ENCODE measurements at places on chromosomes 5 and 9.

- no peak for DNase-seq
Observed at GRCh38 chr9:91374939-91375338, 13.2 kb upstream of the AUH start.

- no peak for DNase-seq
Observed at GRCh38 chr5:56677690-56678305, 137.6 kb upstream of the MAP3K1 start.

DNA sequence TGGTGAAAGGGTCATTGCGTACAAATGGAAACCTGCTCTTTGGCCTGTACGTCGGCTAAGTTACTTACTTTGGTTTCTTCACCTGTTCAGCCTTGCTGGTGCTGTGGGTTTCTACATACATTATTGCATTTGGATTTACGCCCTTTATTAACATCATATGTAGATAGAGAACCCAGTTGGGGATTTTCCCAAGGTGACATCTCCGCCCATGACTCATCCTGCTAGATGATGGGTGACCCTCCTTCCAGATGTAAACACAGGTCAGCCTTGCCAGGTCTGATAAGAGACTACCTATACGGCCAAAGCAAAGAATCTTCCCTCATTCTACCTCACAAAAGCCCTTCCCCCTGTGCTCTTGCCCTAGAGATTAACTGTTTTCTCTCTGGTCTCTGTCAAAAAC, 360.9 kb downstream of the KDM4C start:
- DNase-seq = no peak

DNA sequence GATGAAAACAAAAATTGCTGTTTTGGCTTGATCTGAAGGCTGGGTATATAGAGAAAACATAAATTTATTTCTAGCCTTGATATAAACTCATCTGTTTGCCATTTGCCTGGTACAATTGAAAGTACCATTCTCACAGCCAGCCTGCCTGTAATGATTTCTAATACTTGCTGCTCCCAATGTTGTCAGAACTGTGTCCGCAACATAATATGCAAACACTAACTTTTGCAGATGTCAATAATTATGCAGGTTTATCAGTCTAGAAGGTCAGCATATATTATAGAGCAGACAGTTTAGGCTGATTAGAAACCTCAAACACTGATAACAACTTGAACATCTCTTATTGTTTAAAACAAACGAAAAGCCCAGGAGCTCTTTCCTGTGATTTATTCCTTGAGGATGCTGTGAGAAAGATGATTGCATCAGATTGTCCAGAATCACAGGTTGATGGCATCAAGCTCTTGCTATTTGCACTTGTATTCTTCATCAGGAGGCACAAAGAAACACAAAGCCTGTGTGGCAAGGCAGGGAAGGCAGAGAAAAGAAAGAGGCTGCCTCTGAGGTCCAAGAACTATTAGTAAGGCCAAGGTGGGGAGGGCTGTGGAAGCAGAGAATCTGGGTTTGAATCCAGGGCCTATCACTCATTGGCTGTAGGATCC, 21.4 kb upstream of the HMHB1 start:
- no peak for DNase-seq

DNA sequence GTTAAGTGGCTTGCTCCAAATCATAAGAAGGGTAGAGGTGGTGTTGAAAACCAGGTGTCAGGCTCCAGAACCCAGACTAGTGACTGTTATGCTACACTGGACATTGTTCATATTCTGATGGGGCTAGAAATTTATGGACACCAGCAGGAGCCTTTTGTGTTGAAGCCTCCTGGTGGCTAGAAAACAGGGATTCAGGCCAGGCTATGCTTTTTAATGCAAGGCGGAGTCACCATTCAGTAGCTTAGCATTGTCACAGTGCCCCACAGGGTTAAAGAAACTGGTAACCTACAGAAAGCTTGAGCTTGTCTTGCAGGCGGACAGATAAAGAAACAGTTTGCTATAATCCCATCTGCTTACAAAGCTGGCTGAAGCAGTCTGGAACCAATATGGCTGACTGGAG, 23.0 kb upstream of the GOLM1 start:
- DNase-seq = no peak

DNA sequence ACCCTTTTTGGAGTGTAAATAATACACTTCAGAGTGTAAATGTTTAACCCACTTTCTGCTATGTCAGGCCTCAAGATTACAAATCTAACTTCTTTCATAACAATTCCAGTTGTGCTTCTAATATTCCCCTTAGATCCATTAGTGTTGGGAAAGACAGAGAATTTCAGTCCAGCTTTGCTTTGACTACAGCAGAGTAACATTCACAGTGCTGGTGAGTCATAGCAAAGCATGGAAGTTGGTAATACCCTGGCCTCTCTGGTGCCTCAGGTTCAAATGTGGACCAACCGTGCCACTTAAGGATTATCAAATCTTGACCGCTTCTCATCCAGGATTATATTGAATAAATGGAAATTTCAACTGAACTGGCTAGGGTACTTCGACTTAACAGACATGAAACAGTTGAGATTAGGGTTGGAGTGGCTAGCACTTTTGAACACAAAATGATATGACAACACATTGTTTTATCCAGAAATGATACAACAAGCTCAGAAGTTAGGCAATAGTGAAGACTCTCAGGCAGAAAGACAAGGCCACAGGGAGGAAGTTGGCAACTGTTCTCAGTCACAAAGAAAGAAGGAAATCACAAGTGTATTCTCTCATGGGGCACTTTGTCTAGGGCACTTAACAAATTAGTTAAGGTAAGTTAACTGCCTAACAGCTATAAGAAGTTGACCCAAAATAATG, 24.4 kb upstream of the RASA1 start:
- no peak for DNase-seq

DNA sequence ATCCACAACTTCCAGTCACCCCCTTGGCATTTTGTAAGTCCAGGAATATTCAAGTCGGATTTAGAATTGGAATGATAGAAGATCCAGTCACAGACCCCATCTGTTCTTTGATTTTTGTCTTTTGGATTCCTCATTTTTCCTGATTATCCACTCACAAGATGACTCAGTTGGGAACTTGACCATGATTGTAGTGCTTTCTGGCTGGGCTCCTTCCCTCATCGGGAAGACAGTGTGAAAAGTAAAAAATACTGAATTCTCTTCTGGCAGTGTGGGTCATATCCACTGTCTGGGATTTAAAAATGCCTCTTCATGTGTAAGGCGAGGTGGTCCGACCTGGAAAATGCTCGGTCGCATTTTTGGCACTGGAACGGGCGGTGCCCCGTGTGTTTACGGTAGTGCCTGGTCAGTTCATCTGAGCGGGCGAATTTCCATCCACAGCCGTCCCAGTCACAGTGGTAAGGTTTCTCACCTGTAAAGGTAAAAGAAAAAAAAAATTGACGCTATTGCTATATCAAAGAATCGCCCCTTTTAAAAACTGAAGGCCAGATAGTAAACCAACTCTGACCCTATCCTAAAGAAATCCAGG, 4.0 kb downstream of the KLF4 start:
- DNase-seq = no peak

DNA sequence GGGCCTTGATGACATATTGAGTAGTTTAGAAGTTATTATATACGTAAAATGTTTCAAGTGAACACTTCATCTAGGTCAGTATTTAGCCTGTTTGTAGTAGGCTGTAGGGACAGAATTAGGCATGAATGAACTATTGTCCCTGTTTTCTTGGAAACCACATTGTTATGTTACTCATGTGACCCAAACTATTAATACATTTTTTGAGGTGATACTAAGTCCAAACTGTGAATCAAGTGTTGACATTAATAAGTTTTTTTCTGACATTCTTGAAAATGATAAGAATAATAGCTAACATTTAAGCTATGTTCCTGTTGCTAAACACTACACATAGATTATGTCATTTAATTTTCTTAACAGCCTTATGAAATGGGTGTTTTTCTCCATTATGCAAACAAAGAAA, 1642.7 kb upstream of the WWC1 start:
- DNase-seq = no peak

DNA sequence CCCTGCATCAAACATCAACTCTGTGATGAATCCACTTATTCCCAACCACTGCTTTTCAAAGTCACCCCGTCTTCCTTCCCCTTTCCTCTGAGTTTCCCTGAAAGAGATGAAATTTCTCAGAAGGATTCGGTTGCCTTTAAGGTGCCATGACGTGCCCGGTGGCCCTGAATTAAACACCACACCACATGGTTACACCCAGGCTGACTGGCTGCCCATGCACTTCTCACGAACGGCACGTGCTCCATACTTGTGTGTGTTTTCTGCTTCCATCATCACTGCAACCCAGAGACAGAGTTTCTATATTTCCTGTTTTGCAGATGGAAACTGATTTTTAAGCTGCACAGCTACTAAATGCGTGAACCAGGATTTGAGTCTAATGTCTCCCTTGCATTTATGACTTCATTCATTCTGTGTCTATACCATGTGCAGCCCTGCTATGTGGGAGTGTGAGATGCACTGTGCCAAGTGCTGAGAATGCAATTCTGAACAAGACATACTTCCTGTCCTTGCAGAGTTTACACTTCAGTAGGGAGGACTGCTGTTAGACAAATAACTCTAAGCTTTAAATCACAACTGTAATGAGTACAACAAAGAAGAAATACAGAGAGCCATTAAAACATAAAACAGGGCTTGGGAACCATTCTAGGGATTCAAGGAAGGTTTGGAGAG, 162.9 kb downstream of the NXNL2 start:
- no peak for DNase-seq

GRCh38 chr9:72477930-72478518, 43.4 kb upstream of the TMC1 start:
- no peak for DNase-seq

DNA sequence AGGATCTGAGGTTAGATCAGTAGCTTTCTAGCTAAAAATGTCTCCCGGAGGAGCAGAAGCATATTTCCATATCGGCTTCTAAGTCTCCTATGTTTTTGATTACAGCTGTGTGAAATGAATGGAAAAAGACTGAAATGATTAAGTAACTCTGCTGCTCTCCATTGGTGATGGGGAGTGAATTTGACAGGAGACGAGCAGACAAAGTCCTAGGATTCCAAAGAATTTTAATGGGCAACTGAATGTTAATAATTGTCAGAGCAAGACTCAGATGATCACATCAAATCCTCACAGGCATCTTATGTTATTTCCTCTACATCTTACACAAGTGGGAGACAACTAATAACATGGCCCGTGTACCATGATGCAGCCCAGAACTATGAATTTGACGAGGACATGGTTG, 66.8 kb downstream of the LIX1 start:
- DNase-seq = no peak

GRCh38 chr9:14349447-14350348, 35.8 kb upstream of the NFIB start:
- DNase-seq = no peak

GRCh38 chr9:123355761-123356431, at the start of gene CRB2:
CRB2 (plus strand) TSS chr9:123356197; CDS start chr9:123356261, 64 bp downstream.
- DNase-seq = peak; percentile 67

GRCh38 chr9:112535301-112535700, 48.7 kb downstream of the KIAA1958 start:
- DNase-seq = no peak

DNA sequence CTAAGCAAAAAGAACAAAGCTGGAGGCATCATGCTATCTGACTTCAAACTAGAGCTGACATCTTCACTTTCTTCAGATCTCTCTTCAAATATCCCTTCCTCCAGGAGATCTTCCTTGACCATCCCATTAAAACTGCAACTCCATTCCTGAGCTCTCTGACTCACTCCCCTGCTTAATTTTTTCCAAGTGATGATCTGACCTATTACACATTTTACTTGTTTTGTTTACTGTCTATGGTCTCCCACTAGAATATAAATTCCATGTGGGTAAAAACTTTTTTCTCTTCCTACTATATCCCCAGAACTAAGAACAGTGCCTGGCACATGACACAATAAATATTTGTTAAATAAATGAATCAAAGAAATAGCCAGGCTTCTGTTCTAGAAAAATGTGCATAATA, 87.5 kb downstream of the SLIT3 start:
- no peak for DNase-seq

- no peak for DNase-seq
Observed at GRCh38 chr9:120385606-120386389, 194.2 kb downstream of the CDK5RAP2 start.

DNA sequence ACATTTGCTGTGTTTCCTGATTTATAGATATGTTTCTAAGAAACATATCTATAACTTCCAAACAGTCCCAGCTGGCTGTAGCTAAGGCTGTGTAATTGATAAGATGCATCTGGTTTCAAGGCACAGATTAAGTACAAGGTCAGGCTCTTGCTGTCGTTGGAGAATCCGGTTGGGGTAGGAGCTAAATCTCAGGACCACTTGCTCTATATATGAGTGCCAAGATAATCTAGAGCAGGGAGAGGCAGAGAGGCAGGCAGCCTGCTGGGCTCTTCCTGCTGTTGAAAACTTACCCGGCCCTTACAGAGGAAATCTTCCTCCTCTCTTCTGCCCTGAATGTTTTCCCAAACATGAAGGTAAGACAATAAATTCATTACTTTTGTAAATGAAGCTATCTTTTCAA, at the start of gene C7:
TSS of gene C7 (plus strand) at position 234 of the 400 bp plus-strand sequence. CDS start at position 348, 114 bp downstream.
- DNase-seq = no peak

DNA sequence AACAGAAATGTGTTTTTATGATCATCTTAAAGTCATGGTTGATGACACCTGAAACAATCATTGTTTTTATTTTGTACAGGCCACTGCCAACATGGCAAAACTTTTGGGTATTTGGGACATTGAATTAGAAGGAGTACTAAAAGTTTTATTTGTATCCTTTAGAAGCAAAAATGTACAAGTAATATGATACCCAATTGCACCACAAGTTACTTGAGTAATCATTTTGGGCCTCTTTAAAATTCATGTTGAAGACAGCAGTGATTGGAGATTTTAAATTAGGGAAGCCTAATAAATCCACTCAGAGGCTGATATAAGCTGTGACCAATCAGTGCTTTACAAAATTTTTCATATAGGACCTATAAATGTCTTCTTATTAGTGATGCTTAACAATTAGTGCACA, 212.9 kb downstream of the MARCHF11 start:
- DNase-seq = no peak

- no peak for DNase-seq
Observed at GRCh38 chr9:71634752-71635151, 133.6 kb downstream of the CEMIP2 start.

DNA sequence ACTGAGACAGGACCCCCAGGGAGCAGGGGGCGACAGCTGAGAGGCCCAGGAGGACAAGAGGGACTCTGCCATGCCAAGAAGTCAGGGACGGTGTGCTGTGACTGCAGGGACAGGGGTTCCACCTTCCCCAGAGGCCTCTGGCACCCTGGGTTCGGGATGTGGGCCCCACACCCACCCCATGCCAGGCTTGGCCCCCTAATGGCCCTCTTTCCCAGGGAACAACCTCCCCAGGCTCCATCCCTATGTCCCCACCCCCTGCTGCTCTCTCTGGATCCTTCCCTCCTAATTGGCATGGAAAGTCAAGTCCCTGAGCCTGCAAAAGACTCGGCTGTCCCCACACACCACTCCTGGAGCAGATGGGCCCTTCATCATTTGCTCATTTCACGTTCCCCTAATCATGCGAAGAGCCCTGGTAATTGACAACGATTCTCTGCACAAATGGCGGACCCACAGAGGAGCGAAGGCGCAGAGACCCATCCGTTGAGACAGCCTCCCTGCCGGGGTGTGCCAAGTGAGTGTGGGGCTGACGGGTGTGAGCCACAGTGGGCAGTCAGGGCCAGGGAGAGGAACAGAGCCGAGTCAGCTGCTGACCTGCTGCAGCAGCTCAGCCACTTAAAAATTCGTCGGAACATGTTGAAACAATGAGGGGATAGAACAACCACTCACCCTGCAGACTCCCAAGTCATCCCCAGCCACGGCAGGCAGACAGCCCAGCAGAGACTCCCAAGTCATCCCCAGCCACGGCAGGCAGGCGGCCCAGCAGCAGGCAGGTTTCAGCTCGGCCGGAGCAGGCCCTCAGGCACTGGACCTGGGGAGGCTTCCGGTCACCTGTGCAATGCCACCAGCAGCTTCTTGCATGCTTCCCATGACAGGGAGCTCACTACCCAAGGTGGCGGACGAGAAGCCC, 109.0 kb downstream of the VAV2 start:
- no peak for DNase-seq

Measured in hypothalamus (tissue), 51 donors.